Dermis lymphatic vessel endothelial cell (primary cell): ENCODE measurements at places on chromosomes 16 and 17. TPM values are rescaled to one million over a fixed set of nuclear protein-coding genes. Genes with fewer than 3 reads are reported as not detected.

Gene NPIPA7
- 0.11 and 0.43 TPM in 2 replicates for total RNA-seq

Gene HOXB3
- 1.7 and 5.7 TPM in 2 replicates for total RNA-seq

Gene FOXN1
- total RNA-seq: not detected in 2 replicates

Gene PLA2G10
- not detected in 2 replicates for total RNA-seq

Gene TMEM88
- 10.1 and 26.7 TPM in 2 replicates for total RNA-seq

Gene GP1BA
- total RNA-seq: not detected in 2 replicates

Gene HEATR9
- not detected in 2 replicates for total RNA-seq

Gene SYNGR3
- total RNA-seq: 1.2 and 2.2 TPM in 2 replicates

Gene ADGRG3
- 5.2 and 8.8 TPM in 2 replicates for total RNA-seq

Gene UBE2G1
- 33.9 and 37.3 TPM in 2 replicates for total RNA-seq

Gene KRTAP3-2
- not detected in 2 replicates for total RNA-seq

Gene FA2H
- not detected in 2 replicates for total RNA-seq

Gene TMEM114
- not detected in 2 replicates for total RNA-seq

Gene C16orf74
- total RNA-seq: 4.8 and 5.3 TPM in 2 replicates

Gene PMM2
- 15.0 and 20.0 TPM in 2 replicates for total RNA-seq

Gene TNK1
- 1.3 and 2.3 TPM in 2 replicates for total RNA-seq

Gene SLFN14
- total RNA-seq: not detected in 2 replicates

Gene CCL4L2
- not detected in 2 replicates for total RNA-seq

Gene CDIP1
- total RNA-seq: 3.2 and 3.9 TPM in 2 replicates

Gene DLX4
- not detected in 2 replicates for total RNA-seq

Gene PRAC1
- not detected in 2 replicates for total RNA-seq

Gene TPPP3
- total RNA-seq: 0.09 and 0.11 TPM in 2 replicates

Gene TBC1D3C
- 0.87 TPM in 1 of 2 replicates, not detected in the other for total RNA-seq

Gene COG7
- 12.0 and 14.7 TPM in 2 replicates for total RNA-seq

Gene MT4
- total RNA-seq: not detected in 2 replicates

Gene RAB37
- total RNA-seq: 0.22 and 0.26 TPM in 2 replicates

Gene MRPL38
- 26.8 and 28.9 TPM in 2 replicates for total RNA-seq

Gene RNF112
- 0.34 and 0.54 TPM in 2 replicates for total RNA-seq

Gene HSD17B1
- 0.76 and 1.4 TPM in 2 replicates for total RNA-seq

Gene CCP110
- total RNA-seq: 6.7 and 10.3 TPM in 2 replicates

Gene SLC5A10
- total RNA-seq: not detected in 2 replicates

Gene OR3A3
- not detected in 2 replicates for total RNA-seq
